ENCODE measurements at places on chromosomes 6 and 20. TPM values are rescaled to one million over a fixed set of nuclear protein-coding genes. Genes with fewer than 3 reads are reported as not detected.

The SPINT3 gene
- total RNA-seq, result not detected

The CNKSR3 gene
- 8.3 TPM for total RNA-seq

The ZNF165 gene
- 1.2 TPM for total RNA-seq

The C20orf144 gene
- total RNA-seq, result not detected

The PROCR gene
- total RNA-seq, result 112 TPM

The POU5F1 gene
- not detected for total RNA-seq

The LPIN3 gene
- 0.79 TPM for total RNA-seq

The CDKN1A gene
- 142 TPM for total RNA-seq

The TRIM40 gene
- total RNA-seq, result not detected

The NOX3 gene
- not detected for total RNA-seq

The KCNK16 gene
- total RNA-seq, result not detected

The DYNLT2 gene
- 0.50 TPM for total RNA-seq

The GATA5 gene
- total RNA-seq, result 0.41 TPM

The ZNF334 gene
- total RNA-seq, result 0.14 TPM

The ZSCAN26 gene
- 13.6 TPM for total RNA-seq

The APCDD1L gene
- 1.7 TPM for total RNA-seq

The LY6G6F gene
- not detected for total RNA-seq

The GABRR2 gene
- not detected for total RNA-seq

The SMPDL3A gene
- 12.9 TPM for total RNA-seq

The MYH7B gene
- not detected for total RNA-seq

The DEFB115 gene
- total RNA-seq, result not detected

The FAM209B gene
- total RNA-seq, result not detected

Data from H4 (cell line).